ENCODE measurements at places on chromosomes 1 and 21. TPM values are rescaled to one million over a fixed set of nuclear protein-coding genes. Genes with fewer than 3 reads are reported as not detected.

- H3K4me1 ChIP-seq: peaks cover 3% of the 10 kb centered on the region
- no peaks in the 10 kb centered on the region for H3K36me3 ChIP-seq
- H3K27me3 ChIP-seq: no peaks in the 10 kb centered on the region
- DNase-seq: peak; percentile 67
Measured at GRCh38 chr1:2174348-2175054, 20.1 kb downstream of the FAAP20 start.

DNA sequence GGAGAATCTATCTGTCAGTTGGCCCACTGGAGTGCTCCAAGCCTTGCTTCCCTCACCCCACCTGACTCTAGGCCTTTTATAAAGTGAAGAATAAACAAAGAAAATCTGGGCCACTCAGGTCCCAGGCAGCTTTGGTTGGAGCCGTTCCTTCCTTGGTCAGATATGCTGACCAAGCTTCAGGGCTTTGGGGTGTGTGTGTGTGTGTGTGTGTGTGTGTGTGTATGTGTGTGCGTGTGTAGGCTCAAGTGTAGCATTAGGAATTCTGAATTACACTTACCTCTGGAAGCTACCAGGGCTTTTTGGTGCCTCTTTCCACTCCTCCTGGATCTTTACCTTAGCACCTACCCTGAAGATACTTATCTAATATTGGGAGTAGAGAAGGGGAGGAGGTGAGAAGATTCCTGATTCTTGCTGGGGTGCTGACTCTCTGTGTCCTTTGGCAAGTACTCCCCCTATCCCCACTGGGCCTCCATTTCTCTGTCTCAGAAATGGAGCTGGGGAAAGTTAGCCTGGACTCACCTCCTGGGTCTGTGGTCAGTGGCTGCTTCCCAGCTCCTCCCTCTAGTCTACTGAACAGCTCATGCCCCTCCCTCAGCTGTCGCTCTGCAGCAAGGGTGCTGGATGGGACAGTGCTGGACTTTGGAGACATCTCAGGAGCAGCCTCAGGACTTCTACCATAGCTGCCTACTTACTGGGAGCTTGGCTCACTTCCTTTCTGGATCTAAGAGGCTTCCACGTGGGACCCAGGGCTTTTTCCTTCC is 10.8 kb downstream of the FOXD2 start:
- no peak overlapping the region for H3K27ac ChIP-seq
- H3K27me3 ChIP-seq: no peaks in the 10 kb centered on the region
- H3K4me1 ChIP-seq: peaks cover 34% of the 10 kb centered on the region
- H3K4me3 ChIP-seq: peak overlapping the region; percentile 63

- no peaks in the 10 kb centered on the region for H3K4me1 ChIP-seq
- no peaks in the 10 kb centered on the region for H3K27me3 ChIP-seq
- peaks cover 8% of the 10 kb centered on the region for H3K36me3 ChIP-seq
- no peak for DNase-seq
- no peak overlapping the region for H3K4me3 ChIP-seq
- H3K27ac ChIP-seq: no peak overlapping the region
Measured at GRCh38 chr1:156552518-156552917, 19.8 kb downstream of the IQGAP3 start.

- no peak for DNase-seq
- H3K4me3 ChIP-seq: peak overlapping the region; percentile 56
- H3K27me3 ChIP-seq: peaks cover 96% of the 10 kb centered on the region
- peaks cover 5% of the 10 kb centered on the region for H3K36me3 ChIP-seq
- H3K27ac ChIP-seq: no peak overlapping the region
Measured at GRCh38 chr21:33019885-33020557, 5.7 kb upstream of the OLIG2 start.

DNA sequence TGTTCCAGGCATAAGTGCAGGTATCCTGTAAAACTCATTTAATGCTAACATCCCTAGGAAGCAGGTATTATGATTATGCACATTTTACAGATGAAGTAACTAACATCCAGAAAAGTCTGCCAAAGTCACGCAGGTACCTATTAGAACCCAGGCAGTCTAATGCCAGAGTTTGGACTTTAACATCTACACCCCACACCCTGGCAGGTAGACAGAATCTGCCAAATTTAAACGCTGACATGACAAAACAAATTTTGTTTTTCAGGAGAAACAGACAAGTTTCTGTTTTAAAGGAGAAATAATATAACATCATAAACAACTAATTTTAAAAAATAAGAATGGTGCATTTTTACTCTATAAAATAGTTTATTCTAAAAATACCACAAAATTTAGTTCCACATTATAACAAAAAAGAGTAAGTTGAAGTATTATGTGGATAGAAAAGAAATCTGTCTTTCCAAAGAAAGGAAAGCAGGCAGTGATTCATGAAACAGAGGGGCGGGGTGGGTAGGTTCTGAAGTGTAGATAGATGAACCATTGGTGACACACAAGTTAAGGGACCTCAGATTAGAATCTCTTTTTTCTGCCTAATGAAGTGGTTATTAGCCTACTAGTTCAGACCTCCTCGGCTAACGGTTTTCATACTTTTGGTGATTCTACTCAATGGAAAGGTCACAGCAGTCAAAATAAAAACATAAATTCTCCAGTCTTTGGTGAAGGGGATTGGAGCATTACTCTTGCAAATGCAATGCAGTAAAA is 1.7 kb downstream of the ASPM start:
- H3K4me1 ChIP-seq: peaks cover 43% of the 10 kb centered on the region
- peaks cover 16% of the 10 kb centered on the region for H3K36me3 ChIP-seq
- no peak overlapping the region for H3K27ac ChIP-seq
- DNase-seq: no peak

- H3K4me3 ChIP-seq: no peak within 1 kb of the TSS
- H3K4me1 ChIP-seq: no peaks in the 10 kb centered on the region
- peaks cover 88% of the 10 kb centered on the region for H3K27me3 ChIP-seq
- no peaks in the 10 kb centered on the region for H3K36me3 ChIP-seq
- no peak for DNase-seq
Measured at GRCh38 chr1:204196068-204196795, at the start of gene KISS1. Gene KISS1, minus strand, starts transcription at chr1:204196491. Its CDS starts 3,615 bp downstream, at chr1:204192876.

- H3K27me3 ChIP-seq: no peaks in the 10 kb centered on the region
- H3K4me1 ChIP-seq: no peaks in the 10 kb centered on the region
- no peaks in the 10 kb centered on the region for H3K36me3 ChIP-seq
- no peak for DNase-seq
Measured at GRCh38 chr21:41651830-41652229, 115.0 kb downstream of the RIPK4 start.

DNA sequence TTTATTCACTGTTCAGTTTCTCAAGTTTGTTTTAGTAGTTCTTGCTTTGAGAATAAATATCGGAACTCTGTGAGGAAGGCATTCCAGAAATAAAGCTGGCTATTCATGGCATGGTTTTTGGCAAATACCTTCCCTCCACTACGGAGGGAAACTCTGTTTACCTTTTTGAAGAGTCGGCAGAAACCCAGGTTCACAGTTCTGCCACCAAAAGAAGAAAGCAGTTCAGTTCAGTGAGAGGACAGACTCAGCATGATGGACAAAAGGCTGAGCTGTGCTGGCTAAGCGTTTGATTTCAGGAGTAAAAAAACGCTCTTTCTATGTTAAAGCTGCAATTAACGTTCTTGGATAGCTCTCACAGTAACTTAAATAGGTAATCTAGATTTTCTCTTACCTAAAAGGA is 42.4 kb downstream of the CNN3 start:
- no peaks in the 10 kb centered on the region for H3K27me3 ChIP-seq
- H3K4me3 ChIP-seq: no peak overlapping the region
- H3K36me3 ChIP-seq: peaks cover 2% of the 10 kb centered on the region

DNA sequence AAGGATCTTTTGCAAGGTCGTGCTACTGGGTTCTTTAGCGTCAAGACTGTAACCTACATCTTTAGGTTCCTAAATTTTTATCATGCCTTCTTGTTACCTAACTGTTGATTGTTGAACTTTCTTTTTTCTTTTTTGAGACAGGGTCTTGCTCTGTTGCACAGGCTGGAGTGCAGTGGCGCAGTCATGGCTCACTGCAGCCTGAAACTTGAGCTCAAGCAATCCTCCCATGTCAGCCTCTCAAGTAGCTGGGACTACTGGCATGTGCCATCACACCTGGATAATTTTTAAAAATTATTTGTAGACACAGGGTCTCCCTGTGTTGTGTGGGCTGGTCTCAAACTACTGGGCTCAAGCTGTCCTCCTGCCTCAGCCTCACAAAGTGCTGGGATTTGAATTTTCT is 52.9 kb downstream of the NFIA start:
- no peak overlapping the region for H3K27ac ChIP-seq
- no peak for DNase-seq
- H3K4me3 ChIP-seq: no peak overlapping the region
- H3K36me3 ChIP-seq: no peaks in the 10 kb centered on the region

DNA sequence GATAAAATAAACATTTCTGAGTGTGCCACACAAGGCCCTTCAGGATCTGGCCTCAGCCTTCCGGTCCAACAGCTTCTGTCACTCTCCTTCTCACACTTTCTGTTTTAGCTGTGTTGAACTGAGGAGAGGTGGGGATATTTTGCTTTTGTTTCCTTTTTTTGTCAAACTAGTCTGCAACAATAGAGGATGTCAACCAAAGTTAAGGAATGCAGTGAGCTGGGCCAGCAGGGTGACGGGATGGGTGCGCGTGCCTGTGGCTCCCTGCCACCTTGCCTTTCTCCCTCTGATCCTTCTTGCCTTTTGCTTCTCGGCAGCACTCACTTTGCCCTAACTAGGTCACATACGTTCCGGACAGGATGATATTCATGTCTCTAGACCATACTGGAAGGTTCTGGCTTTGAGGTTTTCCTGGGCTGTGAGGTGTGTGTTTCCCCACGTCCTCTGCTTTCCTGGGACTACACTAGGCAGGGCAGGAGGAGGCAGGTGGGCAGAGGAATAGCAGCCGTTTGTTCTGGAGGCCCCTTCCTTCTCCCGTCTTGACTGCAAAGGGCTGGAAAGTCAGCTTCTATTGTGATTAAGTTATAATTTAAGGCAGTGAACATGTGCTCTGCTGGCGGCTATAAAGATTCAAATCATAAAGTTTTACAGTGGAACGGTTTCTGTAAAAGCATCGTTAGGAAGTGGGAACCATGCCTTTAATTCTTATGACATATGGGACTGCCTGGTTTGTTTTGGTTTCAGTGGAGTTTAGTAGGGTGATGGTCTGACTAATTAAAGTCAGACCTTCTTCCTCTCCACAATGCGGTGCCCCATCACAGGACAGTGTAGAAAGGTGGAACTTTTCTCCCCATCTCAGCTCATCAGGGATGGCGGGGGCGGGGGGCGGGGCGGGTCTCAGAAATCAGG is 67.8 kb downstream of the RNF220 start:
- H3K27ac ChIP-seq: peak overlapping the region; percentile 14
- peaks cover 8% of the 10 kb centered on the region for H3K36me3 ChIP-seq
- H3K27me3 ChIP-seq: peaks cover 2% of the 10 kb centered on the region
- no peak overlapping the region for H3K4me3 ChIP-seq
- no peak for DNase-seq

DNA sequence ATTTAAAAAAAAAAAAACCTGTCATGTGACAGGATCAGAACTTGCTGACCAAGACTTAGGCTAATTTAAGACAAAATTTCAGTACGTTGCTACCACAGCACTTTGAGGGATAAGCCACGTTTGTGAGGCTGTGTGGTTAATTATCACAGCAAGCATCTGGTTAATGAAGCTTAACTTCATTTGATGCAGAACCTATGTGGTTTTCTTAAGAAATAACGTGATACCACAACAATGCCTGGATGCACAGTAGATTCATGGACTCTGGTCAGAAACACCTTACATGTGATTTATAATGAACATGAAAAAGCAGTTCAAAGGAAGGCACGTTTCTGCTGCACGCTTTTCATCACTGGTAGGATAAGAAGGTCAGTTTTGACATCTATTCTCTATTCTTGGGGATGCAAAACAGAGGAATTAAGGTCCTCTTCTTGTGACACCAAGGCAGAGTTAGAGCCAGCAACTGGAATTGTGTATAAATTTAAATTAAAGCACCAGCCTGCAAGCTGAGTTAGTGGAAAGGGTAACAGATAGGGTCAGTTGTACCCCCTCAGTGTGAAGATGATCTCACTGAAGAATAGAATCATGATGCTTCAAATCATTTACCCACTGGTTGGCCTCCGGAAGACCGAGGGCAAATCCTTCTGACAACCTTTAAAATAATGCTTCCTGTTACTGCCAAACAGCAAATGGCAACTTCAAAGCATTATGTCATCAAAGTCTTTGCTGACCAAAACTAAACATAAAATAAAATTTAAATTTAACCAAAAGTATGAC is 6.0 kb upstream of the KRTAP8-1 start:
- H3K36me3 ChIP-seq: no peaks in the 10 kb centered on the region
- no peak overlapping the region for H3K4me3 ChIP-seq
- DNase-seq: no peak
- H3K27me3 ChIP-seq: peaks cover 30% of the 10 kb centered on the region
- no peaks in the 10 kb centered on the region for H3K4me1 ChIP-seq
- no peak overlapping the region for H3K27ac ChIP-seq

DNA sequence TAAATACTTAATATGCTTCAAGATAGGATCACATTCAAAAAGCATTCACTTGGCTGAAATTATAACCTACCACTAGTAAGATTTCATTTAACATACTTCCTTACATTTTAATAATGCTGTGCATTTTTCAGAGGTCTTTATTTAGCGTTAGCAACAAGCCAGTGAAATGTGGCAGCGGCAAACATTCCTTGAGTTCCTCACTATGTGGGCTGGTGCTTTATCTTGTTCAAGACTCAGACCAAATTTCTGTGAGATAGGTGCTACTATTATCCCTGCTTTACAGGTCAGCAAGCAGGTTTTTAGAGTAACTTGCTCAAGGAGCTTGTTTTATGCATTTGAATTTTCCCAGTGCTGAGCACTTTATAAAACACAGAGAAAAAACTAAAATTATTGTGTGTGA is 132.7 kb downstream of the PLPPR4 start:
- H3K27ac ChIP-seq: no peak overlapping the region
- no peaks in the 10 kb centered on the region for H3K36me3 ChIP-seq
- H3K27me3 ChIP-seq: peaks cover 3% of the 10 kb centered on the region
- H3K4me3 ChIP-seq: no peak overlapping the region
- no peak for DNase-seq

GRCh38 chr1:33626801-33627200 is 154.4 kb downstream of the ZSCAN20 start:
- no peaks in the 10 kb centered on the region for H3K4me1 ChIP-seq
- no peaks in the 10 kb centered on the region for H3K36me3 ChIP-seq
- no peak for DNase-seq
- no peak overlapping the region for H3K27ac ChIP-seq
- H3K27me3 ChIP-seq: peaks cover 40% of the 10 kb centered on the region

GRCh38 chr1:151945725-151946722 is 36.7 kb upstream of the THEM4 start:
- peaks cover 14% of the 10 kb centered on the region for H3K4me1 ChIP-seq
- H3K27me3 ChIP-seq: peaks cover 5% of the 10 kb centered on the region
- DNase-seq: peak; percentile 16
- no peak overlapping the region for H3K4me3 ChIP-seq
- no peak overlapping the region for H3K27ac ChIP-seq
- H3K36me3 ChIP-seq: no peaks in the 10 kb centered on the region

GRCh38 chr1:21922090-21923013 is 14.8 kb downstream of the HSPG2 start:
- DNase-seq: no peak
- no peak overlapping the region for H3K27ac ChIP-seq
- no peaks in the 10 kb centered on the region for H3K27me3 ChIP-seq
- H3K4me3 ChIP-seq: no peak overlapping the region

The ADAM30 gene
- not detected for total RNA-seq

The RXFP4 gene
- total RNA-seq: not detected

The C1orf167 gene
- total RNA-seq: not detected

The FGR gene
- not detected for total RNA-seq

The DCDC2B gene
- total RNA-seq: not detected

The A3GALT2 gene
- not detected for total RNA-seq

The CLCA4 gene
- not detected for total RNA-seq

The RHD gene
- total RNA-seq: 0.07 TPM

The CFAP74 gene
- 0.12 TPM for total RNA-seq

The TMCO4 gene
- total RNA-seq: 0.75 TPM

The CCDC27 gene
- not detected for total RNA-seq

The TEX38 gene
- not detected for total RNA-seq

The KDF1 gene
- not detected for total RNA-seq

The NKAIN1 gene
- 73.2 TPM for total RNA-seq
